SIG-M5 (cell line): ENCODE measurements at places on chromosomes 1 and 21.

DNA sequence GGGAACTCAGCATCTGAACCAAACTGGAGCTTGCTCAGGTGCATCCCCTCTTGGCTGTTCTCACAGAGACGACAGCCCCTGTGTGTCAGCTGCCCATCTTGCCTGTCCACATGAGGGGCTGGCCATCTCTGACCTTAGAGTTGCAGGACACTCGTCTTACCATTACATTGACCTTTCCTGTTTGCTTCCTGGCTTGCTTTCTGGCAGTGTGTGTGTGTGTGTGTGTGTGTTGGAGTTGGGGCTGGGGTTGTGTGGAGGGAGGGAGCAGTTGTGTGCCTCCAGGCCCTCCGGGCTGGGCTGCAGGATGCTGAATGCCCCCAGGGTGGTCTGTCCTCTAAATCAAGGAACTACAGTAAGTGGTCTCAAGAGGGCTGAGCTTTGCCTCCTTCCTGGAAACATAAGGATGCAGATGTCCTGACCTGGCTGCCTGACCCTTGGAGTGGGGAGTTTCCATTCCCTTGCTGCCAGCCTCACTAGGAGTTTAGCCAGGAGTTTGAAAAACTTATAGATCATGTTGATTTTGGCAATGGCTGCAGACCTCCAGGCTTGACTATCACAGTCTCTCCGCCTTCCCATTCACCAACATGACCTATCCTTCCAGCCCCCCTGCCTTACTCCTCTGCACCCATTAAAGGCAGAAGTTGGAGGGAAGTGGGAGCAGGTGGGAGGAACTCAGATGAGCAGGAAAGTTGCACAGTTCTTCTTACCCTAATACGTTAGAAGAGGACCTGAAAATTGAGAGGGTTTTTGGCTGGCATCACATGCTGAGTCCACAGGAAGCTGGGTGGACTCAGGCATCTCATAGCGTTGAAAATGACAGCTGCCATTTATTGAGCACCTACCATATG, 19.0 kb downstream of the RASSF5 start:
- DNase-seq: no peak

DNA sequence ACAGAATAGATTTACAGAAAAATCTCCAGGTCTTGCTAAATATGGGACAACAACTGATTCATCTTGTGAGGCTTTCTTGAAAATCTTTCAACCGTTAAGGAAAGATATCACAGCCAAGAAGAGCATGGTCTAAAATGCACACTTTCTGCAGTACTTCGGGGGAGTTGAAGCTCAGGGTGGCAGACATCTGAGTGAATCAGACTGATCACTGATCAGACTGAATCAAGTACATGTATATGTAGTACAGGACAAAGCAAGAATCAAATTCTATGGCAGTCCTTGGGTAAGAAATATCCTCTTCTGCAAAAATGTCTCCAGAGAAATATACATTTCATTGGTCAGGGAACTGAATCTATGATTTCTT, 212.4 kb upstream of the SPAG17 start:
- DNase-seq: no peak

DNA sequence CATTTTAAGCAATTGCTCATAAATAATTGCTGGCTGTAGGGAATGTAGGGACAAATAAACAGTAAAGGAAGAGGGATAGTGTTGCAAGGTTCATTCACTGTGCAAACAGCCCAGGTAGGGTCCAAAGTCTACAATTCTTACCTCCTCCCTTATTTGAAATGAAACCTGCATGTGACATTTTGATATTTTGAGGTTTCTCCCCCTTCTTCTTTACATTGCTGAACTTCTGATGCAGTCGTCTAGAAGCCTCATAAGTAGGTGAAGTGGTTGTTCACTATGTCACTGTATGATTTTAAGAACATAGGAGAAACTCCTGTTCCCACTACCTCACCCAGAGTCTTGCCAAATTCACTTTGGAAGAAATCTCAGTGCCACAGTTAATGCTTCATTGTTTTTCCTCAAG, 16.1 kb downstream of the F5 start:
- no peak for DNase-seq

DNA sequence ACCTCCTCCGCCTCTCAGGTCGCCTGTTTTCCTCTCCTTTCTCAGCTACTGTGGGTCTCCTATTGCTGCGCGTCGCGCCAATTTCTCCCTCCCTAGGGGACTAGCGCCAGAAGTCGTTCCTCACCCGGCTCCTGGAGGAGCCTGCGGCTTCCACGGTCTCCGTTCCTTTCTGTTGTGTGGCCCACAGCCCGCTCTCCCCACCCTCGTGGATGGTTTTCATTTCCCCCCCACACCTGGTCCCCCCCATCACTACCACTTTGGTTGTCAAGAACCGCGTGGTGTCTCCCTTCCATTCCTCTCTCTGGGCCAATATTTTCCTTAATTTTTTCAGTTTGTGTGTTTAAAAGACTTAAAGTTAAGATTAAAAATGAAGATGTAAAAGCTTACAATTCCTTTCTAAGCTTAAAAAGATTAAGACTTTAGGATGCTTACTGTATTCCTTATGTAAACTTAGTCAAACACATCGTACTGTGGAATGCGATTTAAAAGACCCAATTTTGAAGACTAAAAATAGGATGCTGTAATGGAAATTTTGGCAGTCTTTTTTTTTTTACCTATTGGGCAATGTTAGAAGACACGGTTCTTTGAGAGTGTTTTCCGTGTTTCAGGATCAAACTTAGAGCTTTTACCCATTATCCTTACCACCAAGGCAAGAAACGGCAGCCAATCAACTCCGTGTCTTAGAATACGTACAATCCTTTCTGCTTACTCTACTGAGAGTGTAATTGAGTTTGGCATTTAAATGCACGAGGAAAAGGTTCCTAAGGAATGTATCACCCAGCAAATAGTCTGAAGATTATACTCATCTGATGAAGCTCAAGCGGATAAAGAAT, 773 bp downstream of the CNST start:
- no peak for DNase-seq

DNA sequence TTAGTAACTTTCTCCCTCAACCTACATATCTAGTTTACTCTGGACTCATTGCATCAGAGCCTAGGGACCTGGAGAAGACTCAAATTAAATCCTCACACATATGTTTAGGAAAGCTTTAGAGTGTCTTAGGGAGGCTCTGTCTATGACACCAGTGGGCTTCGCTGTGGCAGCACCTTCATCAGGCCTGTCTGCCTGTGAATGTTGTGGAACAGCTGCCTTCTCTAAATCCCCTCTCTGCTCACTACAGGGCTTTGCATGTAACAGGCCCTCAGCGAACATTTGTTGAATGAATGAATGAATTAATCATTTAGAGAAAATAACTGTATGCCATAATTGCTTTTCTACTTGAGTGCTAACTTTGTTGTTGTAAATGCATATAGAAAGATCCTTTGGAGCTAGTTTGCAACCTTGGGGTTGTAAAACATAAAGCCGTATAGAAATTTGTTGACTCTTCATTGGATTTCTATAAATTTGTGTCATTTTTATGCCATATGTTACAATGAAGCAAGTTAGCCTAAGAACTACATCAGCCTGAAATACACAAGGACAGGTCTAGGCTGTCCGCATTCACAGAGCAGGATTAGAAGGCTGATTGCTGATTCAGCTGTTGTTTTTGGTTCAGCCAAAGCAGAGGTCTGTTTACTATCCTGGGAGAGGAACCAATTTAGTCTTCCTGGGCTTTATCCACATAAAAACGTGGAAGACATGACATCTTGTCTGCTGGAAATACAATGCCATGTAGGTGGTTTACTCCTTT, 238.0 kb downstream of the ASTN1 start:
- no peak for DNase-seq

DNA sequence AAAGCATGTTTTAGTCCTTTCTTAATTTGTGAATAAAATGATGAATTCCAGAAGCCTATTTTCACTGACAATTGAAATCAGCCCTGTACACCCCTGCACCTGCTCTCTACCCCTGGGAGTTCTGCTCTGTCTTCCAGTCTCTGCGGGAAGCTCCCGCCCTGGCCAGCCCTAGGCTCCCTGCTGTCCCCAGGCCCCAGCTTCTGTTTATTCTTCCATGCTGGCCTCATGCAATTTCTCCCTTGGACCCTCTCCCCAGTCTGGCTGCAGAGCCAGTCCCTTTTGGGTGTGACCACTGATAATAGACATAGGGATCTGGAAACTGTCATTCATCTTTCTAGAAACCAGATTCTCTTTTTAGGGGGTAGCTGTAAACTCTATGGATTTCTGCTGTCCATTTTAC, 258.6 kb downstream of the GRIK3 start:
- no peak for DNase-seq

DNA sequence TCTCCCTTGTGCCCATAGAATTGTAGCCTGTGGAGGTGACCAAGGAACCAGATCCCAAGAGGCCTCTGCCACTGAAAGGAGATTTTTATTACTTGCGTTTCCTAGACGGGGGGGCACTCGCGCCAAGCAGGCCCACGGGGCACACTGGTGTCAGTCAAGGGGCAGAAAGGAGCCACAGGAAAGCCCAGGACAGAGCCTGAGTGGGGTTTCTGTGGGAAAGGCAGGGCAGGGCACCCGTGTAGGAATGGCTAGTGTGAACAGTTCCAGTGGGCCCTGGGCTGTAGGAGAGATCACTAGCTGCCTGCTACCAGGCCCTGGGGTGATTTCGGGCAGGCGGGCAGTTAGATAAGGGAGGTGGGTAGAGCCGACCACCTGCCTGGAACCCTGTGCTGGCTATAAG, 70.8 kb downstream of the ADARB1 start:
- DNase-seq: no peak
